ENCODE measurements at places on chromosomes 12 and 14. TPM values are rescaled to one million over a fixed set of nuclear protein-coding genes. Genes with fewer than 3 reads are reported as not detected.
A peak's percentile ranks its signal among the peaks of the same experiment; 100 is the strongest.

NUP107 gene
- 111 TPM for total RNA-seq

OVCH1 gene
- total RNA-seq: not detected

- H3K36me3 ChIP-seq: peaks cover 6% of the 10 kb centered on the region
- H3K4me1 ChIP-seq: peaks cover 16% of the 10 kb centered on the region
- no peaks in the 10 kb centered on the region for H3K27me3 ChIP-seq
- H3K27ac ChIP-seq: no peak overlapping the region
- DNase-seq: no peak
Observed at GRCh38 chr12:42422785-42423184, 96.8 kb downstream of the PPHLN1 start.

- H3K4me3 ChIP-seq: peak overlapping the region; percentile 70
- H3K4me1 ChIP-seq: peaks cover 42% of the 10 kb centered on the region
- peaks cover 6% of the 10 kb centered on the region for H3K36me3 ChIP-seq
- no peaks in the 10 kb centered on the region for H3K27me3 ChIP-seq
- H3K27ac ChIP-seq: peak overlapping the region; percentile 86
Observed at GRCh38 chr12:59637692-59638070, 41.9 kb downstream of the SLC16A7 start.

DNA sequence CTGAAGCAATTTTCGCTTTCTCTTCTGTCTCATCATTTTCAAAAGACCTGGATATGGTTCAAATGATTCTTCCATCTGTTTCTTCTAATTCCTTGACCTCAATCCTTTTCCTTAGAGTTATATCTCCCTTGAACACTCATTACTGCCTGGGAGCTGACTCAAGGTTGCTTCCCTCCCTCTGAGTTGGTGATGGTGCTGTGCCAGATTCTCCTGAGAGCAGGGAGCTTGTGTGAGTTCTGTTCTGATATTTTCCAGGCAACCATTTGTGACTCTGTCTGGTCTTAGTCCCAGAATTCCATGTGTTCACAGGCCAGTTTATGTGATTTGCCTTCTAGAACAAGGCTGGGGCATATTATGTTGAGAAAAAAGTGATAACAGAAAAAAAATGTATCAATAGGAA is 505.1 kb upstream of the SYT1 start:
- no peaks in the 10 kb centered on the region for H3K27me3 ChIP-seq
- H3K27ac ChIP-seq: no peak overlapping the region
- no peak overlapping the region for H3K4me3 ChIP-seq

Data from natural killer cell treated with Interleukin-12 subunit alpha and Interleukin-12 subunit beta and Interleukin-15 and Interleukin-18, amount 100 ng/mL, for 72 hours (primary cell).